Kasumi-1 (cell line): ENCODE measurements at places on chromosomes 16 and 17.

- no peak for DNase-seq
These were observed 3.0 kb downstream of the NLRC3 start for GRCh38 chr16:3574195-3574594.

GRCh38 chr17:45914047-45914717 lies 19.8 kb downstream of the MAPT start:
- no peak for DNase-seq

DNA sequence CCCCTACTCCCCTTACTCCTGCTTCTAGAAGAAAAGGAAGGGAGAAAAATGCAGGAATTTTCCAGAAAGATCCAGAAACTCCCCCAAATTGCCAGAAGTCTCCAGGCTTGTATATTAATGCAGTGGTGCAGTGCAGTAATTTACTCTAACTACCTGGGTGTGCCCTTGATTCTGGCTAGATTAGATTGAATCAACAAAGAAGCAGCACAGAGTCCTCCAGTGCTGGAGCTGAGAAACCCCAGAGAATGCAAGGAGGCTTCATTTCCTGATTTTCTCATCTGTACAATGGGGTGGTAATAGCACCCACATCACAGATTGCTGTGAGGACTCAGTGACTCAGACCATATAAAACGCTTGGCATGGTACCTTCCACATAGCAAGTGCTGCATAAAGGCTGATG lies 247.3 kb upstream of the RPL38 start:
- no peak for DNase-seq

DNA sequence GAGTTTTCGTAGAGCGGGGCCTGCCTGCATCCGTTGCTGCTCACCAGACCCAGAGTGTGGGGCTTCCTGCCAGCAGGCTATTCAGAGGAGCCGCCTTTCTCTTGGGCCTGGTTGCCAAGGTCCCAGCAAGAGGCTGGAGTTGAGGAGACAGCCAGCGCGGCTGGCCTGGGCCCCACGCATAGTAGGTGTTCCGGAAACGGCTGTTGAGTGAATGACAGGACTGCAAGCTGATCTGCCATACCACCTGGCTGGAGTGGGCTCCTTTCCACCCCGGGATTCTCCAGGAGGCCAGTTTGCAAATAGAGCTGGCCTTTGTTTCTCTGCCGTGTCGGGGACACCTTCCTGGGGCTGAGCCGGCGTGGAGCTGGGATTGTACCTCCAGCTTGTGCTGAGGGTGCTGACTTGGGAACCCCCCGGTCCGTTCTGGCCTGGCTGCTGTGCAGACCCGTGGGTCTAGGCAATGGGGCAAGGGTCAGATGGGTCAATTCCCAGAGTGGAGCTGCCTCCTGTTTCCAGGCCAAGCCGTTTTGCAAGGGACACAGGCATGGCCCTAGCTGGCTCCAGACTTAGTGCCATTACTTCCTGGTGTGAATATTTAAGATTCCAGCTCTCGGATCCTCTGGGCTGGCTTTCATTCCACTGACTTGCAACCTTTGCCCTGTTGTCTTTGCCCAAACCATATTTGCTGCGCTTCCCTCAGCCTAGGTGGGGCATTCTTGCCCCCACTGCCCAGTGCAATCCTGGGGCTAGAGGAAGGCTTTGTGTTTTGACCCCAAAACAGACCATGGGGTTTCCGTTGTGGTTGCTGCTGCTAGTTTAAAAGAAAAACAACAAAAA lies 68.8 kb downstream of the CMIP start:
- peak; percentile 71 for DNase-seq

DNA sequence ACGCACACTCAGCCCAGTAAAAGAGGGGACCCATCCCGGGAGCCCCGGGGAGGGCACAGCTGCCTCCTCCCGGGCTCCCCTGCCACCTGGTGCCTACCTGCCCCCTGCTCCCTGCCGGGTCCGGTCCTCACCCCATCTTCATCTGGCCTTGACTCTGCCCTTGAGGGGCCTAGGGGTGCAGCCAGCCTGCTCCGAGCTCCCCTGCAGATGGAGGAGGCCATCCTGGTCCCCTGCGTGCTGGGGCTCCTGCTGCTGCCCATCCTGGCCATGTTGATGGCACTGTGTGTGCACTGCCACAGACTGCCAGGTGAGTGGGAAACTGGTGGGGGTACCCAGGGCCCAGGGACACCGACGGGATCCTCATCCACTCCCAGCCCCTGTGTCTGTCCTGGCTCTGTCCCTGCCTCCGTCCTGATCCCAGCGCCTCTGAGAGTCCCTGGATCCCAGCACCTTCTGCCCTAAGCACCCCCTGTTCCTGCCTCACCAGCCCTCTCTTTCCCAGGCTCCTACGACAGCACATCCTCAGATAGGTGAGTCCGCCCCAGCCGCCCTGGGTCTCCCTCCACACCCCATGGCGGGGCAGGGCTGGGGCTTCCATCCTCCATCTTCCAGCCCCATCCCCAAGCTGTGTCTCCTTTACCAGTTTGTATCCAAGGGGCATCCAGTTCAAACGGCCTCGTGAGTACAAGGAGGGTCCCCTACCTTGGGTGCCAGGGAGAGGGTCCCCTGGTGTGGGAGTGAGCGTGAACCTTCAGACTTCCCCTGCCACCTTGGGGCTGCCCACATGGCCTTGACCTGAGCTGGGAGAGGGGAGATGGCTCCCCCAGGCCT lies 574 bp downstream of the LAT start:
- DNase-seq, result no peak

DNA sequence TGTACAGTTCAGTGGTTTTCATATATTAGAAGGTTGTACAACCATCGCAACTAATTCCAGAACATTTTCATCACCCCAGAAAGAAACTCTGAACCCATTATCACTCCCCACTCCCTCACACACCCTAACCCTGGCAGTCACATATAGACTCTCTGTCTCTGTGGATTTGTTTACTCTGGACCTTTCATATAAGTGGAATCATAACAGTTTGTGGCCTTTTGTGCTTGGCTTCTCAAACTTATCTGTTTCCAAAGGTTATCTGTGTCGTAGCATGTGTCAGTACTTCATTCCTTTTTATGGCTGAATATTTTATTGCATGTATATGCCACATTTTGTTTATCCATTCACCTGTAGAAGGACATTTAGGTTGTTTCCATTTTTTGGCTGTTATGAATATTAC lies 12.4 kb downstream of the TENT4B start:
- no peak for DNase-seq

GRCh38 chr17:14833201-14833785 lies 431.8 kb downstream of the PMP22 start:
- peak; percentile 64 for DNase-seq

GRCh38 chr16:47198180-47198575 lies 54.4 kb upstream of the NETO2 start:
- no peak for DNase-seq

- DNase-seq, result no peak
These were observed 2.3 kb upstream of the CHST6 start for GRCh38 chr16:75497558-75497957.

DNA sequence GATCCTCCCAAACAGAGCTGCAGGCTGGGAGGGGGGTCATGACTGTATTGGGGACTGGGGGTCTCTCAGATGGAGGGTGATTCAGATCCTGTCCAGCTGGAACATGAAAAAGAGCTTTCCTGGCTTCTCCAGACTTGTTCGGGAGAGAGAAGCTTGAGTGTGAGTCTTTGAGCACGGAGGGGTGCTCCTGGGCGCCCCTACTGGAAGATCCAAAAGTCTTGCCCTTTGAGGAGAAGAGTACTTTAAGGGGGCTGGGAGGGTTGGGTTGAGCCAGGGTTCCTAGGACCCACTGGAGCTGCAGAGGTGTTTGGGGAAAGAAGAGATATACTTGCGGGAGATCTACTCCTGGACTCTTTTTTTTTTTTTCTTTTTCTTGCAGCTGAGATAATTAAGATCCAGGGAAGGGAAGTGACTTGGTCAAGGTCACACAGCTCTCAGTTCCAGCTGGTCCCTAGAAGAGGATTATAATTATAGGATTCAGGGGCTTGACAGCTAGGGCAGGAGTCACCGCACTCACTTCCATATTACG lies 8.4 kb downstream of the RARA start:
- peak; percentile 48 for DNase-seq

GRCh38 chr16:8905168-8905762 lies 23.1 kb downstream of the LITAFD start:
- DNase-seq, result peak; percentile 41

DNA sequence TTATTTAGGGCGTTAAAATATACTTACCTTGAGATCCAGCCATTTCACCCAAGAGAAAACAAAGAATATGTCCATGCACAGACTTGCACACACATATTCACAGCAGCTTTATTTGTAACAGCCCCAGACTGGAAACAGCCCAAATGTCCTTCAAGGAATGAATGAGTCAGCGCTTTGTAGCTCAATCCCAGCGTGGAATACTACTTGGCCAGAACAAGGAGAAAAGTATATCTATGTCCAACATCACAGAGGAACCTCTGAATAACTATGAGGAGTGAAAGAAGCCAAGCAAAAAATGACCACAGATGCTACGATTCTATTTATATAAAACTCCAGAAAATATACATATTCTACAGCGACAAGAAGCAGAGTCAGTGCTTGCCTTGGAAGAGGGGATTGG lies 158.3 kb downstream of the ENGASE start:
- no peak for DNase-seq

GRCh38 chr17:49972486-49973270 lies 3.7 kb downstream of the DLX4 start:
- no peak for DNase-seq

DNA sequence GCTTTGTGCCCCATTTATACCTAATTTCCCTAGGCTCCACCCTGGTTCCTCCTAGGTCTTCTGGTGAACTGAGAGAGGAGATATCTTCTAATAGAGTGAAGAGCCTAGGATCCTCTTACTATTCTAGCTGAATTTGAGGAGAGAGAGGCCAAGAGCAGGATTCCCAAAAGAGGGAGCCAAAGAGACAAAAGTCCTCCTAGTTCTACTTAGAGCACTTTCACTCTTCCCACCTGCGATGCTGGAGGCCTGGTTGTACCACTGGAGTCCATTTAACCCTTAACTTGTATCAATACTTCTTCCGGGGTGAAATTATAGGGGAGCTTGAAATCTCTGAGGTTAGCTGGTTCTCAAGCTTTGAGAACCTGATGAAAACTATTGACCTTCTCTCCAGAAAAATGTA lies 3.4 kb upstream of the SSH2 start:
- DNase-seq, result peak; percentile 9

- no peak for DNase-seq
These were observed 49.1 kb downstream of the RAI1 start for GRCh38 chr17:17730250-17730935.

GRCh38 chr16:68227850-68228553 lies 7.9 kb downstream of the ESRP2 start:
- peak; percentile 13 for DNase-seq

- no peak for DNase-seq
These were observed 1109.7 kb downstream of the CDH11 start for GRCh38 chr16:64012166-64012565.

GRCh38 chr16:66300037-66300436 lies 66.5 kb upstream of the CDH5 start:
- no peak for DNase-seq

DNA sequence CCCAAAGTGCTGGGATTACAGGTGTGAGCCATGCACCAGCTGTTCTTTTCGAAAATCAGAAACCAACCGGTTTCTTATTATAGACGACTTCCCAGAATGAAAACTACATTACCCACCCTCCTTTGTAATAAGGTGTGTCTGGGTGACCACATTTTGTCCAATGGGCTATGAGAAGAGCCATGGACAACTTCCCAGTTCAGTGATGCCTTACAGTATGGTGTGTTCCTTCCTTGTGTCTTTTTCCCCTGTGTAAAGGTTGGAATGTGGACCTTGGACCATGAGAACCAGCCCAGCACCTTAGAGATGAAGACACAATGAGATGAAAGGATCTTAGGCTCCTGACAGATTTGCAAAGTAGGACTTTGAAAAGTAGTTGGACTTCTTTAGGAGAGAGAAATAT lies 85.0 kb upstream of the ATF7IP2 start:
- DNase-seq, result no peak

GRCh38 chr16:29025735-29026134 lies 40.9 kb downstream of the LAT start:
- no peak for DNase-seq

DNA sequence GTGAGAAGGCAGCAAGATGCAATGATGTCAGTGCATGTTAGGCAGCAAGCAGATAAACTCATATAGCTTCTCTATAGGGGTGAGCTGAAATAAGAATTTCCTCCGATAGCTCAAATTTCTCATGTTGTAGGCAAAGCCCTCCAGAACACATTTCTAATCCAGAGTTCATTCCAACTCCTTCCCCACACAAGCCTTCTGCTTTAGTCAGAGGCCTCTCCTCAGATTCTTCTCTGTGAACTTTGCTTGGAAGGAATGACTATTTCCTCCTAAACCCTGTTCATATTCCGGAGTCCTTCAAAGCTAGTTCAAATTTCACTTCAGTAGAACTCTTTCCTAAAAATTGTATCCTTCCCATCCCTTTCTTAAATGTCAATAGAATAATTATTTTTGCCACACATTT lies 144.8 kb downstream of the KCNJ2 start:
- no peak for DNase-seq

GRCh38 chr17:5942687-5943086 lies 127.5 kb upstream of the WSCD1 start:
- DNase-seq, result no peak

GRCh38 chr17:75031972-75032719 lies 14.6 kb downstream of the ATP5PD start:
- peak; percentile 51 for DNase-seq

- DNase-seq, result peak; percentile 34
These were observed 93.9 kb downstream of the YPEL2 start for GRCh38 chr17:59425085-59425931.

- DNase-seq, result no peak
These were observed 32.2 kb upstream of the TMEM220 start for GRCh38 chr17:10762037-10762436.

GRCh38 chr16:89561142-89561883 lies 831 bp downstream of the RPL13 start:
- no peak for DNase-seq

DNA sequence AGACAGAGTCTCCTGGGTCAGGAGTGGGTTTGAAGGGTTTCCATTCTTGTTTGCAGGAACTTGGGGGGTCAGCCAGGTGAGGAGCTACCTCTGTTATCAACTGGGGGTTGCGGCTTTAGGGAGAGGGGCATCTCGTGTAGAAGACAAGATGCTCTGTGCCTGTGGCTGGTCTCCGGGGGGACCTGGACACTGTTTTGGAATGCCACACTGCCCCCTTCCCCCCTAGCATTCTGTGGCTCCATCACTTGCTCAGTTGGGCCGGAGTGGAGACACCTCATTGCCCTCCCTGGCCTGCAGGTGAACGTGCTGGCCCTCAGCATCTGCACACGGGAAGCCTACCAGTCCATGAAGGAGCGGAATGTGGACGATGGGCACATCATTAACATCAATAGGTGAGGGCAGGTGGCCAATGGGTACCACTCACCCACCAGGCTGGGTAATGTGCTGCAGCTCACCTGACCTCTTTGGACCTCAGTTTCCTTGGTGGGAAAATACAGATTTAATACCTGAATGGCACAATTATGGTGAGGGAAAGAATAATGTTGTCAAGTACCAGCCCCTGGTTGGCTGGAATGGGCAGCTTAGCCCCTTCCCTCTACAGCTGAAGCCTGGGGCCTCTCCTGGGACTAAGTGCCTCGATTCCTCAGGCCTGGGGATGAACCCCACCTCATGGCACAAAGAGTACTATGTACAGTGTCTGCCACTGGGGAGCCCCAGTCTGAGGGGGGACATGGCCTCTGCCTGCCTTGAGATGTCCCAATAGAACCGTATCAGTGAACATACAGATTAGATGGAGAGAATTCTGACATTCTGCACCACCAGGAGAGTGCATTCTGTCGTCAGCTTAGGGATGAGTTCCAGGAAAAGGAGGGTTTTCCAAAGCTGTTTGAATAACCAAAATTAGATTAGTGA lies 3.3 kb upstream of the MRM1 start:
- DNase-seq, result no peak

- DNase-seq, result no peak
These were observed 14.9 kb downstream of the RBFOX3 start for GRCh38 chr17:79595921-79596320.

GRCh38 chr16:12100124-12100647 lies 123.7 kb downstream of the SNX29 start:
- no peak for DNase-seq
